ENCODE measurements at places on chromosomes 12 and 14.
A peak's percentile ranks its signal among the peaks of the same experiment; 100 is the strongest.

- no peak for DNase-seq
Observed at GRCh38 chr12:24888813-24889212, 60.1 kb downstream of the BCAT1 start.

DNA sequence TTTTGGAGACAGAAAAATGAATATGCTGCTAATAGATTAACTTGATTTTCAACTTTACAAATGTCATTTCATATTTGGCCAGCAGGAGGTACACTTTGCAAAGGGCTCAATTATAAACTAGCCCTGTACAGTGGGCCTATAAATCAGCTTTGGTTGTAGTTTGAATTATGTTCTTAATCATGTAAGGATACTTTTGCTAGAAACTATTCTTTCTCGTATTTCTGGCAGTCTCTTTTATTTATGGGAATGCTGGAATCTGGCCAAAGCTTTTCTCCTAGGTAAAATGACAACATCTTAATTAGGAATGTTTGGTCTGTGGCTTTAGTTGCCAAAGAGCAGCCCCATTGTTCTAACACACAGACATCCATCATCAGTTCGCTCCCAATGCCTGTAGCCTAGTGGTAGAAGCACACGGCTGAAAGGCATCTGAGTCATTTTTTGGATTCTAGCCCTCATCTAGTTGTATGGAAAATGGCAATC lies 1322.3 kb upstream of the SEL1L start:
- peak; percentile 0 for DNase-seq

- no peak for DNase-seq
Observed at GRCh38 chr14:33450416-33450815, 500.5 kb downstream of the EGLN3 start.

GRCh38 chr12:32253154-32253790 lies 146.1 kb upstream of the FGD4 start:
- DNase-seq = no peak
